ENCODE measurements at places on chromosomes 7 and 10. TPM values are rescaled to one million over a fixed set of nuclear protein-coding genes. Genes with fewer than 3 reads are reported as not detected.

SPAG6 gene
- polyA plus RNA-seq, result not detected

PAX4 gene
- not detected for polyA plus RNA-seq

MYOZ1 gene
- not detected for polyA plus RNA-seq

UNCX gene
- polyA plus RNA-seq, result not detected

ZNF467 gene
- 0.48 TPM for polyA plus RNA-seq

PRKAR1B gene
- polyA plus RNA-seq, result 15.0 TPM

CDC14C gene
- not detected for polyA plus RNA-seq

RTKN2 gene
- 1.1 TPM for polyA plus RNA-seq

CLCN1 gene
- polyA plus RNA-seq, result not detected

AGFG2 gene
- polyA plus RNA-seq, result 8.4 TPM

HEPACAM2 gene
- polyA plus RNA-seq, result not detected

SKIDA1 gene
- 0.04 TPM for polyA plus RNA-seq

GRCh38 chr10:121690152-121690848 is 92.1 kb upstream of the FGFR2 start:
- no peak for DNase-seq

DNA sequence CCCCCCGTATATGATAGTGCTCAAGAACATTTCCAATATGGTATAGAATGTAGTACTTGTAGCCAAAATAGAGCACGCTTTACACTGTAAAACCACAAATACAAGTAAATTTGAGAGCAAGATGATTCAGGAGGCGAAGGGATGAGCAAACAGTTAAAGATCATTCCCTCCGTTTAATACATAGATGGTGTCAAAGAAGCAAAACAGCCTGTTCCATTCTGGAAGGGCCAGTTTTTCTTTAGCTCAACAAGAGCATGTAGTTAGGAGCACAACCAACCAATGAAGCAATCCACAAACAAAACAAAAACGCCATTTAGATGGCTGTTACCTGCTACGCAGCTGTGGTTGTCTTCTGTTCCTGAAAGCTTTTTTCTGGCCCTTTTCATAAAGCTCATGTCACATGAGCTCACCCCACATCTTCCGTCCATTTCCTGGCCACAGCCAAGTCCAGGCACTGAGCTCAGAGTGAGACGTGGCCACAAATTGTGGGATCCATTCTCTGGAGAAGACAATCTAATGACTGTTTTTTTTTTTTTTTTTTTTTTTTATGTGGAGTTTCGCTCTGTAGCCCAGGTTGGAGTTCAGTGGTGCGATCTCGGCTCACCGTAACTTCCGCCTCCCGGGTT is 185.6 kb downstream of the FANK1 start:
- no peak for DNase-seq

- no peak for DNase-seq
Measured at GRCh38 chr7:73973091-73973490, 54.9 kb upstream of the ELN start.

- DNase-seq, result no peak
Measured at GRCh38 chr7:115217373-115217772, 295.5 kb downstream of the MDFIC start.

DNA sequence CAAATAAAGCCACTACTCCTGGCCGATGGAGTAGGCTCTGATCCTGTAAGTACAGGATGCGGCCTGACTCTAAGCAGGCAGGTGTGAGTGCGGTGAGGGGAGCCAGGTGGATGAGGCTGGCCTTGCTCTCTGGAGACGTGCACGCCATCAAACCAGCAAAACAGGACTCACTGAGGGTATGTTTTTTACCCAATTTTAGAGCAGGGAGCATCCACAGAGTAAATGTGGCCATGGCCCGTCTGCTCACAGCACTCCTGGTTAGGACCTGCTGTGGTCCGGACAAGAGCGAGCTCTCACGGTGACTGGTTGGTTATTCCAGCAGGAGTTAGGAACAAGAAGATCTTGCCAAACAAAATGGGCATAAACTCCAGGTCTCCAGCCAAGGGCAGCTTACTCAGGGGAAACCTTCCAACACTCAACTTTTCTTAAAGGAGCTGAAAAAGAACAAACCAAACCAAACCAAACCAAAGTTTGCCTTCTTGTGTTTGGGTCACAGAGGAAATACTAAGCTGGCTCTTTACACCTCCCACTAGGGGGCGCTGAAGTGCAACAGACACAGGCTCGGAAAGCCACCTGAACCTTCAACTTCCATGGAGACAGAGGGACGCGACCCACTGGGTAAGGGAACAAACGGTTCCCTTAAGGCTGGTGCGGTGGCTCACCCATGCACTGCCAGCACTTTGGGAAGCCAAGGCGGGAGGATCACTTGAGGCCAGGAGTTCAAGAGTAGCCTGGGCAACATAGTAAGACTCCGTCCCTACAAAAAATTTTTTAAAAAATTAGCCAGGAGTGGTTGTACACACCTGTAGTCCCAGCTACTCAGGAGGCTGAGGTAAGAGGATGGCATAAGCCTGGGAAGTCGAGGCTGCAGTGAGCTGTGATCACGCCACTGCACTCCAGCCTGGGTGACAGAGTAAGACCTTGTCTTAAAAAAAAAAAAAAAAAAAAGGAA is 122.4 kb downstream of the CLEC2L start:
- DNase-seq, result peak; percentile 48

DNA sequence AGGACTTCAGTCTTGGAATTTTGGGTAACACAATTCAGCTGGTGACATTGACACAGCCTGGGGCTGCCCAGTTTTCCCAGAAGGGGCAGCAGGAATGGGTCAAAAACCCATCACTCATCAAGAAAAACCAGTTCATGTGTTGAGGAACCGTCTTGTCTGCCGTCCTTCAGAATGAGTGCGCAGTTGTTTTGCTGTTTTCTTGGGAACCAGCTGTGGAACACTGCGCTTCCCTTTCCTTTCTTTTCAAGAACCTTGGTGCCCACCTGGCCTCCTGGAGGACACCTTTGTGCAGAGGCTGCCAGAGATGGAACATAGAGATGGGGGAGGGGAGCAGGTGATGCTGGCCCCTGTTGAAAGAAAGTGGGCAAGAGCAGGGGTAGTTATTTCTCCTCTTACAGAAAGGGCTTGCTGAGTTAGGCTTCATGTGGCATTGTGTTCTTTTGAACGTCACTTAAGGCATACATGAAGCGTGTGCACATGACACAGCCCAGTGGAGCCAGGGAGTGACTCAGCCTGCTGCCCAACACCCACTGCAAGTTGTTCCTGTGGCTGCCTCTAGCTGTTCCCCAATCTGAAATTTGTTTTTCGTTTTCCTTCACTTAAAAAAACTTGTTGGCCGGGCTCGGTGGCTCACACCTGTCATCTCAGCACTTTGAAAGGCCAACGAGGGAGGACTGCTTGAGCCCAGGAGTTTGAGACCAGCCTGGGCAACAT is 87.4 kb upstream of the TNS3 start:
- peak; percentile 46 for DNase-seq

DNA sequence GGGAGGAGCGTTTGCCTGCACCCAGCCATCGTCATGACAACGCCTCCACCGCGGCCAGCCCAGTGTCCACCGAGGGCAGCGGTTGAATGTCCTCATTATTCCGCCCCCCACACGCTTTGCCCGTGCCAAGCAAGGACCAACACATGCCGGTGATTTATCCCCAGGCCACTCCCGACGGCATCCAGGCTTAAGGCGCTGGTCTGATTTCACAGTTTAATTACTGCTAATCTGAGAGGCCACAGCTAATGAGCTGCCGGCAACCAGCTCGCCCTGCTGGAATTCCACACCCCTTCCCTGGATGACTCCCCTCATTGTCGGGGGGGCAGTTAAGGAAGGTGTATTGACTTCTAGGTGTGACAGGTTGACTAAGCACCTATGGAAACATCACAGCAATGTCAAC is 432.3 kb downstream of the DNAJB6 start:
- DNase-seq, result no peak

- DNase-seq, result no peak
Measured at GRCh38 chr7:51031791-51032515, 249.3 kb upstream of the GRB10 start.

DNA sequence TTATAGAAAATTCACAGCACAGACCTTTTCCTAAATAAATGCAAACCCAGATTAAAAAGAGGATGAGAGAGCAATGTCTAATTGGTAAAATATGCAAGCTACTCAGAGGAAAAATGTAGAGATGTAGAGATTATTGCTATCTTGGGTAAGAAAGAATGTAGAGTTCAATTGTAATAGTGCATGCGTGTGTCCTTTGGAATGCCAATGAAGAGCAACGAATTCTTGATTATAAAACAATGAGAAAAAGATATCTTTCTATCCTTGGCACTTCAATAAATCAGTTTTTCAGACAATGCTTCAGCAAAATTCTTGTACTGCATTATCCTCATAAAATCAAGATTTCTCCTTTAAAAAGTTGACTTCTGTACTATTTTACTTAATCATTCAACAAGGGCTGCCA is 50.9 kb downstream of the SEMA3D start:
- peak; percentile 88 for DNase-seq

DNA sequence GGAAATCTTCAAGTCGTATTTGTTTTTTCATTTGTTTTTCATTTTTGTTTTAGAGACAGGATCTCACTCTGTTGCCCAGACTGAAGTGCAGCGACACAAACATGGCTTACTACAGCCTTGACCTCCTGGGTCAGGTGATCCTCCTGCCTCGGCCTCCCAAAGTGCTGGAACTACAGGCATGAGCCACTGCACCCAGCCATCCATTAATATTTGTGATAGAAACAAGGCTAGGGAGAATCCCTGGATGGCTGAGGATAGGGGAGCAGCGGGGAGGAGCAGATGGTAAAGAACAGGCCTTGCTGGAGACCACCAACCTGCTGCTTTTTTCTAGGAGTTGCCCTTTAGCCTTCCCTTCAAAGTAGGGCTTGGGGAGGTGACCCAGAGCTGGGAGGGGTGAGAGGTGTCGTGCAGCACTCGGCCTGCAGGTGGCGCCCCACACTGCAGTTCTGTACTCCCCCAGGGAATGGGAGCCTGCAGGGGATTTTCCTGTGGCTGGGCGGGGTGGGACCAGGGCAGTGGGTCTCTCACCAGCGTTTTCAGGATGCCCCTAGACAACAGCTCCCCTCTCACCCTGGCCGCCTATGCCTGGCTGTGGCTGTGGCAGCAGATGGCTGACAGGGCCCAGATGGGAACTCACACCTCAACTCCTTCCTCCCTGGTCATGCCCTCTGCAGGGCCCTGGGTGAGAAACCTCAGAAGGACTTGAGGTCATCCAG is 12.6 kb upstream of the CDH23 start:
- no peak for DNase-seq

- DNase-seq, result no peak
Measured at GRCh38 chr7:139075871-139076686, 33.4 kb downstream of the ZC3HAV1 start.

DNA sequence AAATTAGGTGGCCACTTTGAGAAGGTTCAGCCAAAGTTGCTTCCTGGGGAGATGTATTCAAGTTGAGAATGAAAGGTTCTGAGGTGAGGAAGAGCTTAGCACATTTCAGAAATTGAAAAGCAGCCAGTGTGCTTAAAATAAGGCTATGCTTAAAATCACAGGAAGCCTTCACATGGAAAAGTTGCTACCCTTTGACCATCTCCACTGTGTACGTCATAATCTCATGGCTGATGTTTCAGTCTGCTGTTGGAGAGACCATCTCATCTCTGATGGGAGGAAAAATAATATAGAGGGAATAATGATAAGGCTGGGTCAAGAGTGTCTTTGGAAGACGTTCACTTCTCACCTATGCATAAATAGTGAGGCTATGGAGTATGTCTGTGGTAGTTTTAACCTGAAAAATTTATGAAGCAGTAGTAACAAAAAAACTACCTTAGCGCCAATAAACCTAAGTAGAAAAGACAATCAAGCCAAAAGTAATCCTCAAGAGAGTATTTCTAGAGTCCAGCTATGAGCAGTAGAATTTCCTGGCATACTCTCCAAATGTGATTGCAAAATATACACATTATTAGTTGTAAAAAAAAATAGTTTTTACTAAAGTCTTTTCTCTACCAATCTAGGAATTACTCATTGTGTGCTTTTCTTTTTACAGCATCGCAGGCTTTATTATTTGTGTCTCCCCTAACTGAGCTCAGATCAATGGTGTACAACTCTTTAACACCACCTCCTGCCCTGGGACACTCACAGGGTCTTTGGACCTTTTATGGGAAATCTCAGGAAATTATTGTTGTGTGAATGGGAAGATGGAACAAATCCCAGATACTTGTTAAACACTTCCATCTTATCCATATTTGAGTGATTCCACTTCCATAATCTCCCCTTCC is 435.2 kb upstream of the LRGUK start:
- DNase-seq, result no peak

DNA sequence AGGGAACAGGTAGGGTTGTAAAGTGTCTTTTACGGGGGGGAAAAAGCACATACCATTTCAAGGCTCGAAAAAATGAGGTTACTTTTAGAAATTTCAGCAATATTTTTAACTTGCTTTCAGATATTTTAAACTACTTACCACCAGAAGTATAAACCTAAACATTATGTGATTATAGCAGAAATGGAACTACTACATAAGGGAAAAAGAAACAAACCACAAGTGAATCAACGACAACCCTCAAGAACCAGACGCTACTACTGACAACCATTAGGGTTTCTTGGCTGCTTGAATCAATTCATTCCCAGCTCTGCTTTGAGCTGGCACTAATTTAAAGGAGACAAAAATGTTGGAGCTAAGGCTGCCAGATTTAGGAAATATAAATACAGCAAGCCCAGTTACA is 80.1 kb downstream of the ZFAND4 start:
- no peak for DNase-seq

GRCh38 chr7:25148772-25149575 is 23.9 kb upstream of the CYCS start:
- no peak for DNase-seq

DNA sequence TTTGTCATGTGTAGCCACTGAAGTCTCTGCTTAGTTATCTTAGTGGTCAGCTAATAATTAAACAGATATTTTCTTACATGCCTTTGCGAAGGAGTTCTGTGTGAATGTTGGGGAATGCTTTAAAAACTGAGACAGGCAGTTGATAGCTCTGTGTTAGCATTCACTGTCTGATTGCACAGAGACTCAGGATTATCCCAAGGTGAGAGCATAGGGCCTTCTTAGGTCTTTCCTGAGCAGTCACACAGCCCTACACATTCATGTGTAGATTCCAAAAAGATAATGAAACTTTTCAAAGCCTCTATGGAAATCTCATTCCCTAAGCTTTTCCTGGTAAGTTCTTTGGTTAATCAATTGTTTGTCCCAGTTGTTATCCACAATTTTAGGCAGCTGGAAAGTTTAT is 67.7 kb downstream of the CASD1 start:
- DNase-seq, result no peak

DNA sequence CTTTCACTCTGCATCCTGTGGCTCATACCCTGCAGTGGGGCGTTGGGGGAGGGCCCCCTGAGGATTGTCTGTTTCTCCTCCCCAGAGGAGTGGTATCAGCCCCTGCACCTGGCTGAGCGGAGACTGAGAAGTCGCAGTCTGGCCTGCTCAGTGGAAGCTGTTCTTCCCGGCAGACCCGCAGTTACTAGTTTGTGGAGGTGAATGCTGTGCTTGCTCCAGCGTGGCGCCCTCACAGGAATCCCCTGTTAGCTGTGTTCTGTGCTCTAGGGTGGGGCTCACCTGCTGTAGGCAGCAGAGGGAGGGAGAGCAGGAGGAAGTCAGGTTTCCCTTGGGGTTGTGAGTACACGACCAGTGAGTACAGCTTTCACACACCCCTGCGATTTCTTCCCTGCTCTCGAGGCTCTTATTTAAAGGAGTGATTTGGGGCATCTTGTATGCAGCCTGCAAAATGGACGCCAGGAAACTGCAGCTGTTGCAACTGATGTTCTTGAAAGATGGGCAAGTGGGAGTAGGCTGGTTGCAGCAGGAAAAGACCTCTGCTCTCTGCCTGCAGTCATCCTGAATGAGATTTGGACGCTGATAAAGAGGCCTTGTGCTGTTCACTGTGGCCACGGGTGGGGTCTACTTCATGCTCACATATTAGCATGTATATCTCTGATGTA is 66.4 kb downstream of the HK1 start:
- DNase-seq, result no peak

GRCh38 chr7:131787101-131787500 is 230.7 kb upstream of the PODXL start:
- no peak for DNase-seq
